ENCODE measurements at places on chromosomes 6 and 20.

DNA sequence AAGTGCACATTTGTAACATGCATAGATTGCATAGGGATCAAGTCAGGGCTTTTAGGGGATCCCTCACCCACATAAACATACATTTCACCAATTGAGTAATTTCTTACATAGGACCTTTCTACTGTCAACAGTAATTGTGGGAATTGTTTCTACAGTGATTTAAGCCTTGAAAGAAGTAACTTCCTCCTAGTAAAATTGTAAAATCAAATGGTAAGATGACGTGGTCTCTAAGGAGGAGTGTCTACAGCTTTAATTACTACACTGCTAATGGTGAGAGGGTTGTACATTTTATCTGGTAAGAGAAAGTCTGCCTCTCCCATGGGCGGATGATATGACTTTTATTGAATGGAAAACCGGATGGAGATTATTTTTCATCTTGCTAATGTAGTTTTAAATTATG lies 98.0 kb downstream of the RPP40 start:
- no peak for DNase-seq

DNA sequence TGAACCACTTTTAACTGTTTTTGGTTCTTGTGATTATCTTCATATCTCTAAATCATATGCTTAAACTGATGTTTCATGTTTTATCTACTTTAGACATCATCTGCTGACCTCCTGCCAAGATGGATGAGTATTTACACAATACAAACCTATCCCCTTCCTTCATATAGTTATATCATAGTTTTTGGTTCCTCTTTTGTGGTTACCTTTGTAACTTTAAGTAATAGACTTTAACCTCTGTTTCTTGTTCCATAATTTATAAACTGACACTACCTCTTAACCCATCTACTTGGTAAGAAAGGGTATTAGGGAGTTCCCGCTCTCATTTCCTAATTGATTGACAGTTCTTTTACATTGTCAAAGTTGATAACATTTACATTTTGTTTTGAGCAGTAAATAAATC lies 11.9 kb downstream of the PCMT1 start:
- no peak for DNase-seq

DNA sequence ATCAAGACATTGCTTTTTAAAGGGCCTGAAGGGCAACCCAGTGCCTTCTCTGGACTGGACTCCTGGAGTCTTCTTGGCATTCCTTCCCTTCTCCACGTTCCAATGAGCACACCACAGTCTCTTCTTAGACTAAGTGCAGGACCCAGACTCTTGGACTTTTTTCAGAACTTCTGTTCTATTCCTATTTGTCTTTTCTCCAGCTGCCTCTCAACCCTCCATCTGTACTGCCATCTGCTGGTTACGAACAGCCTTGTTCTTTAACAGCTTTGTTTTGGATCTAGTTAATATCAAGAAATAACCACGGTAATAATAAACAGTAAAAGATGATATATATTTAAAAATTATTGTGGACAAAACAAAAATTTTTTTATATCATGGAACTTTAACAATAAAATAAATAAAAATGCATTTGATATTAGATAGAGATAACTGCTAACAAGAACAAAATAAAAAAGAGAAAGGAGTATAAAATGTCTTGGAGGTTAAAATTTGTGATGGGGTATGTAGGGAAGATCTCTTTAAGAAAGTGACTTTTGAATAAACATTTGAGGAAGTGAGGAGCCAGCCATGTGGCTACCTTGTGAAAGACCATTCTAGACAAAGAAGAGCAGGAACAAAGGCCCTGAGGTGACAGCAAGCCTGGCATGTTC lies 105.1 kb upstream of the HCRTR2 start:
- no peak for DNase-seq

DNA sequence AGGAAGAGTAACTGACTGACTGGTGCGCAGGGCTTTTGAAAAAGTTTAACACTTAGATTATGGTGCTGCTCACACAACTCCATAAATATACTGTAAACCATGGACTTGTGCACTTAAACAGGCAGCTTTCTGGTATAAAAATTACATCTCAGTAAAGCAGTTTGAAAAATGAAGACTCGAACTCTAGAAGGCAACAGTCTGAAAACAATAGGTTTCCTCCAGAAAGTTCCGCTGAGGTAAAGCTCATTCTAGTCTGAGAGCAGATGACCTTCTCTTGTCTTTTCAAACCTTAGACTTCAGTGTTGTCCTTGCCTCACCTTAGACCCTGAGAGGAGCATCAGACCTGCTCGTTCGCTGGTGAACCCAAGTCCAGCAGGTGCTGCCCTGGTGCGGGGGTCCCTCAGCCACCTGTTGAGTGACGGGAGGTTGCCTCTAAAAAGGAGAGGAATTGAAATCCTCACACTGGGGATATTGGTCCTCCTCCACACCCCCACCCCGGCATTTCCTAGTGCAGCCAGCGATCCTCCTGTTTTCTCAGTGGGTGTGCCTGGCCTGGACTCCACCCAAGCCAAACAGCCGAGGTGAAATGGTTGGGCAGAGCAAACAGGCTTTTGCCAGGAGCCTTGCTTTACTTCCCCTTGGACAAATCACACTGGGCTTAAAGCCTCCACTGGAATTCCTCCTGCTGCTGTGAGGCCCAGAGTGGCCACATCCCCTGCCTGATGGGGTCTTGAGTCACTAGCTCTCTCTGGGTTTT lies 14.7 kb upstream of the PYGB start:
- no peak for DNase-seq

- no peak for DNase-seq
Observed at GRCh38 chr6:72857791-72858585, 236.1 kb downstream of the KCNQ5 start.

- DNase-seq, result no peak
Observed at GRCh38 chr20:45444050-45444449, 25.5 kb upstream of the WFDC2 start.

DNA sequence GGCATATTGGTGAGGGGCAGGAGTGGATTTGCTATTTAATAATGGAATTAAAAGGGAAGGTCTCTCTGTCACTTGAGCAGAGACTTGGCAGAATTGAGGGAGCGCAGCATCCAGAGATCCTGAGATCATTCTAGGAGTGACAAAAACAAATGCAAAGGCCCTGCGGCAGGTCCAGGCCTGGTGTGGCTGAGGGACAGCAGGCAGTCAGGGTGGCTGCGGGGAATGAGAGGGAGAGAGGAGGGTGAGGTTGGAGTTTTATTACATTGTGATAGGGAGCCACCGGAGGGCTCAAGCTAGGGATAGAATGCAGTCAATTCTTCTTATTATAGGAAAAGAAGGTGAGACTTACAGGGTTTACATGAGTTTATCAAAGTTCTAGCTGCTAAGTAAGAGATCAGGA lies 59.5 kb upstream of the PBOV1 start:
- DNase-seq, result no peak

GRCh38 chr6:24536466-24536865 lies 41.7 kb downstream of the ALDH5A1 start:
- DNase-seq, result no peak

DNA sequence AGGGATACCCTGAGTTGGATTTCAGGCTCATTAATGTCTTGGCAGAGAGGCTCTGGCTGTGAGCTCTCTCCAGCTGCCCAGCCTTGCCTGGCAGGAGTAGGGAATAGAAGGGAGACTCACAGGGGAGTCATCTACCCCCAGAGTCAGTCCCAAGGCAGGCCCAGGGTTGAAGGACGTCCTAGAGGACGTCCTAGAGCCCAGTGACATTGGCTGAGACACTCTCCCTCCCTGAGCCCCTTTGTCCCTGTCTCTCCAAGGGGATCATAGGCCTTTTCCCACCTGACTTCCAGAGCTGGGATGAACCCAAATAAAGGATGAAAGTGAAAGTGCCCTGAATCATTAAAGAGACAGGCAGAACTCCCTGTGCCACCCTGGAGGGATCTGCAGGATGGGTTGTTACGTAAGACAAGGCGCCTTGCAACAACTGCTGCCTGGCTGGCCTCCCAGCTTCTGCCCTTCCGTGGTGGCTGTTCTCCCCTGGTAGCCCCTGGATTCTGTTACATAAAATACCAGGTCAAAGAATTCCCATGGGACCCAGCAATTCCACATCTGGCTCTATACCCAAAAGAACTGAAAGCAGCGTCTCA lies 53.6 kb upstream of the SIRPA start:
- DNase-seq, result no peak

- no peak for DNase-seq
Observed at GRCh38 chr20:32682508-32682987, 8.8 kb upstream of the C20orf203 start.

DNA sequence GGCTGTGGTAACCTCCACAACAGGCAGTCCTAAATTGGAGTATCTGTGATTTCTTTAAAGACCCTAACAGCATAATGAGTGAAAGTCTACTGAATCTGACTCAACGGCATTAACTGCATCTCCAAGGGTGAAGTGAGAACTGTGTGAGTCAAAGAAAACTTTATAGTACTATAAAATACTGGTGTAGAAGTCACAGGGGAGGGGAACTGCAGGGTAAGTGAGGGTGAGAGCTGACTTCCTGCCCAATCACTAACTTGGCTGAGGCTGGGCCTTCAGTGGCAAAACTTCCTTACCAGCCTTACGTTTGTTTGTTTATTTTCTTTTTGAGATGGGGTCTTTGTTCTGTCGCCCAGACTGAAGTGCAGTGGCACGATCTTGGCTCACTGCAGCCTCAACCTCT lies 109.8 kb downstream of the PTPRK start:
- DNase-seq, result no peak

- DNase-seq, result no peak
Observed at GRCh38 chr20:32546918-32547752, 38.0 kb downstream of the NOL4L start.

DNA sequence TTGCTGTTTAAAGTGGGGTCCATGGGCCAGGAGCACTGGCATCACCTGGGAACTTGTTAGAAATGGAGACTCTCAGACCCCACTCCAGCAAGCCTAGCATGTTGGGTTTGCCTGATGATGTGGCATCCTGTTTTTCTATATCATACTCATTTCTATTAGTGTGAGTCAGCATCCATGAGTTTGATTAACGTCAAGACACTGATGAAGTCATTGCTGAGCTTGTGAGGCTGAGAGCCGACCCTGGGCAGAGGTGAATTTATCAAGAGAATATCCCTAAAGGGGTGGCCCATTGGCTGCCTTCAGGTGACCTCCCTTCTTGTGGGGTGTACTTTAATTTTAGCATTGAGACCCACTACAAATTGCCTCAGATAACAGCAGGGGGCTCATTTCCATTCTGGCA lies 43.4 kb upstream of the RNF144B start:
- no peak for DNase-seq

DNA sequence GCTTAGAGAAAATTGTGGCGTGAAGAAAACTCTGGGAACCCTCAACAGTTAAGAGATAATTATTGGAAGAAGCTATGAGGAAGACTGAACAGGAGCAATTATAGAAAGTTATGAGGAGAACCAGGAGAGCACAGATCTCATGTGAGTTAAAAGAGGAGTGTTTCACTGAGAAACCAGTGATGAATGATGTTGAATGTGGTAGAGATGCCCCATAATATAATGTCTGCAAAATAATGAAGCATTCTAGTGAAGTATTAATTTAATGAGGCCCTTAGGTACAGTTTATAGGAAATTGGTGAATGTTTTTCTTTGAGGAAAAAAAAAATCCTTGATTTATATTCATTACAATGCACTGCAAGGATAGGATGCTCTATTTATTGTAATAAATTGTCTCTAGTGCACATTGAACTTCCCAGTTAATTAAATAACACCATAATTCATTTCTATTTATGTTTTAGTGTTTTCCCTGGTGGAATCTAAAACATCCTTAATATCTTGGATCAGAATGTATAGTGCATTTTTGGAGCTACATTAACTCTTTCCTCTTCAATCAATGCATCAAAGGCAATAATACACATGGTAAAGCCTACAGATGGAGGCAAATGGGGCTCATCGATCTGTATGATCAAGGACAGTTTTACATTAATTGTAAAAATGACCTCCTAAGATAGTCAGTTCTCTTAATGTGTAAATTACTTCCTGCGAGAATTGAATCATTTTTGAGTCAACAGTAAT lies 91.4 kb upstream of the EYS start:
- no peak for DNase-seq

DNA sequence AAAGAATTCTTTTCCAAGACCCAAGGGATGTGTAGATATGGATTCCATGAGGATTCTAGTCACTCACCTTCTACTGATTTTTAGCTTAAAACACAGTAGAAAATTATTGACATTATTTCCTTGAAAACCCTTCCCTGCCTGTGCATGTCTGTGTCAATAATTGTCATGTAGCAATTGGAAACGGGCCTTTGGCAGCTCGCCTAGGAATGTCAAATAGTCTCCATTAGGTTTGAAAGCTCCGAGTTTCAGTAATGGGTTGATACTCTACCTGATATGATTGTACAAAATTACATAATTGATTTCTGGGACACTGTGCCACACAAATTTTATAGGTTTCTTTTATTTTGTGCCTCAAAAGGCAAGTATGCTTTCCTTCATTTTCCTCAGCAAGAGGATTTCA lies 515.2 kb upstream of the ARID1B start:
- DNase-seq, result no peak

GRCh38 chr6:40334496-40335270 lies 252.5 kb downstream of the LRFN2 start:
- no peak for DNase-seq

- no peak for DNase-seq
Observed at GRCh38 chr6:41896281-41896680, 1.1 kb upstream of the USP49 start.

GRCh38 chr6:153108315-153108714 lies 22.8 kb downstream of the RGS17 start:
- DNase-seq, result no peak

DNA sequence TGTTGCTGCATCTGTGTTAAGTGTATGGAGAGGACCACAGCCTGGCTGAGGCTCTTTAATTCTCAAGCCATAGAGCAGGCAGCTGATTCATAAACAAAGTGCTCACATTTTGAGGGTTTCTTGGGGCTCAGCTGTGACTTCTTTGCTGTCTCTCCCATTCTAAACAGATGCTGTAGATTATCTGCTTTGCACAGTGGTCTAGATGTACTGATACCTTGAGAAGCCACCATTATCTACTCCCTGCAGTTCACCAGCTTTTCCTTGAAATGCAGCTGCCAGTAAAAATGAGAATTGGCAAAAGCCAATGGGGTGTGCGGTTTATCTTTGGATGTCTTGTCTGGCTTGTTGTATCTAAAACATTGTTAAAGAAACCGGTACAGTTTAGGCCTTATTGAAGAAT lies 5.2 kb upstream of the CNR1 start:
- no peak for DNase-seq

GRCh38 chr6:4271761-4272470 lies 136.5 kb upstream of the ECI2 start:
- DNase-seq, result no peak

DNA sequence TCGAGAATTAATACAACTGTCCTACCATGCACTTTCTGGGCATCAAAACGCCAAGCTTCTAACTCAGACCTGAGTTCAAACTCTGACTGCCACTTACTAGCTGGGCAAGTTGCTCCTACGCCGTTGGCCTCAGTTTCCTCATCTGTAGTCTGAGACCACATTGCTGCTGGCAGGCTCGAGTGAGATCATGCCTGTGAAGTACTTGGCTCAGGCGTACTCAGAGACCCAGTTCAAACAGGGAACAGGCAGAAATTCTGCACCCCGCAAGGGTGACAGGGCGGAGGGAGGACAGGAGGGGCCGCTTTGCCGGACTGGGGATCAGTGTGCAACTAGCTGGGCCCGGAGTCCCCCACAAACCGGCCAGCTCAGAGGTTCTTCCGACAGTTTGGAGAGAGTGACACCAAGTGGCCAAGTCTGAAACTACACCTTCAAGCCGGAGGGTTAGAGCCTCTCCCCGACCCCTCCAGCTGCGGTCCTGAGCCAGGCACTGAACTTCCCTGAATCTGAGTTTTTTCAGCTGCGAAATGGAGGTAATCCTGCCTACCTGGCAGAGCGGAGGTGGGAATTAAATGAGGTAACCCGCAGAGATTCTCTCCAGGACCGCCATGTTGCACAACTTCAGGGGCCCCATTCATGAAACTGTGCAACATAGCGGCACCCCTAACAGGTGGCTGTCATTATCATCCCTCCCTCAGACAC lies 46.0 kb upstream of the PTPN1 start:
- DNase-seq, result peak; percentile 30

Measured in effector CD4-positive, alpha-beta T cell (primary cell).